ENCODE measurements at places on chromosomes 13 and 19.
A peak's percentile ranks its signal among the peaks of the same experiment; 100 is the strongest.

GRCh38 chr13:27500806-27501534 is 50.6 kb upstream of the MTIF3 start:
- no peak for DNase-seq

- no peak for DNase-seq
These were observed 3.9 kb upstream of the ZNF135 start for GRCh38 chr19:58054901-58055874.

GRCh38 chr13:112885782-112886268 is 83.2 kb upstream of the MCF2L start:
- DNase-seq = no peak

DNA sequence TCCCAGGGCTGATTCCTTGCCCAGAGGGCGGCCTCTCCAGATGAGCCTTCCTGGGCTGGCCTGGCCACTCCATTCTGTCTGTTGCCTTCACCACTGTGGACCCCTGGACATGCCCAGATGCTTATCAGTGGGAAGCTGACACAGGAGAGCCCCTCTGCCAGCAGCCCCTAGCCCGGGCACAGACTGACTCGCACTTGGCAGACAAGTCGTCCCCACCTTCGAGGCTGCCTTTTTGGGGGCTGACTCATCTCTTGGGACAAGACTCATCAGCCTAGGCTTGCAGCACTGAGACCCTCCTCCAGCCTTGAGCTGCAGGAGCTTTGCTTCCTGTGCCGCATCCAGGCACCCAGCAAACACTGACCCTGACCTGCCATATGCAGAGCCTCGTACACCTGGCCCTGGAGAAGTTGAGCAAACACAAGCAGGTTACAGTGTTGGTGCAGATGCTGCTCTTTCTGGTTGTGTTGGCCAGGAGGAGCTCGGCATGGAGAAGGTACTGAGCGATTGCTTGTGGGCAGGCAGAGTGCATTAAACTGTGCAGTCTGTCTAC is 8.1 kb downstream of the CHST8 start:
- DNase-seq = no peak

DNA sequence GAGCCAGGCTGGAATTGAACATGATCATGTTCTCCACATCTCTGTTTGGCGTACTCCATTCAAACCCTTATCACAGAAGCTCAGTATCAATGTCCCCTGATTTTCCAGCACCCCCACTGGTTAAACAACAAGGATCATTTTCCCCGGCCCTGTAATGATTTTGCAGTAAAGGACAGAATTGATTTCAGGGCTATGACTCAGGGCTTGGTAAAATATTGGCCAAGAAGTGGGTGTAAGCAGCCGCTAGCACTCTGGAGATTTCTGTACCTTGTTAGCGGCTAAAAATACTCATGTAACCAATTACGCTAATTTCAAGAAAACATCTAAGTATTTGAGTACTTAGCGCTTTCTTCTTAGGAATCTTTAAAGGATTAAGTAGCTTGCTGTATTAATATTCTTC is 69.5 kb upstream of the FNDC3A start:
- DNase-seq = no peak

- DNase-seq = no peak
These were observed 150.9 kb downstream of the RFC3 start for GRCh38 chr13:33968520-33969507.

GRCh38 chr13:46402178-46402577 is 15.1 kb upstream of the RUBCNL start:
- DNase-seq = no peak

GRCh38 chr19:5951338-5951861 is 26.5 kb downstream of the RANBP3 start:
- DNase-seq = peak; percentile 76

- DNase-seq = no peak
These were observed 32.2 kb upstream of the TPT1 start for GRCh38 chr13:45373162-45373547.

DNA sequence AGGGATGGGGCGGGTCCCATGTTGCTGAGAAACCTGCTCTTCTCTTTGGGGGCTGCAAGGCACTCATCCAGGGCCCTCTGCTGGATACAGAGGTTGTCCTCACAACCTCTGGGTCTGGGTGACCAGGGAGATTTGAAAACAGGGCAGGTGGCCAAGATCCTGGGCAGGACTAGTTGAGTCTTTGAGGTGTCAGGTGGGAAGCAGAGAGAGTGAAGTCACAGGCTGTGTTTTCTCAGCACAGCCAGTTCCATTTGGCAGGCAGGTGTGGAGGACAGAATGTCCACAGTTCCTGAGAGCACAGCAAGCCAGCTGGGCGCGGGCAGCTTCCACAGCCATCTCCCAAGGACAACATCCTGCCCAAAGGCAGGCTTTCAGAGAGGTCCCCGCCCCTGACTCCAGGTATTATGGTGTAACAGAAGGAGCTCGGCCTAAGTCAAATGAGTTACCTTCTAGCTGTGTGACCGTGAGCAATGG is 118.8 kb downstream of the NUFIP1 start:
- DNase-seq = no peak

DNA sequence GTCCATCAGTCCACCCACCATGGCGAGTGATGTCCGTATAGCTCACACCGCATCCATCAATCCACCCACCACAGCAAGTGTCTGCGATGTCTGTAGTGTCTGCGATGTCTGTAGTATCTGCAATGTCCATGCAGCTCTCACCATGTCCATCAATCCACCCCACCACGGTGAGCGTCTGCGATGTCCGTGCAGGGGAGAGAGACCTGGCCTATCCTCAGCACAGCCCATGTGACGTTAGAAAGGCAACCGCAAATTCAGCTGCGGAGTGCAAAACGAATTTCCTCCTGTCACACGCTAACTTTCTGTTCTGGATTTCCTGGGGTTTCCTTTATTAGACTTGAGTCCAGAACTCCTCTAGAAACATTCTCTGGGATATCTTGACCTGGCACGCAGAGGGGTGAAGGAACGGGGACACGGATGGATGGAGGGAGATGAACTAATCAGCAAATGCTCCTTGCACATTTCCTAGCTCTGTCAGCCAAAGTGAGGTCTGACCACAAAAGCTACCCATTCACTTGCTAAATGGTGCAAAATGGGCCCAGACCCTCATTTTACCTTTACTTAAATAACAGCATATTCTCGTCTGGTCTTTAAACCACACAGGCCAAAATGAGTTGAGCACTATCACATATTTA is 18.3 kb downstream of the RASA3 start:
- no peak for DNase-seq

DNA sequence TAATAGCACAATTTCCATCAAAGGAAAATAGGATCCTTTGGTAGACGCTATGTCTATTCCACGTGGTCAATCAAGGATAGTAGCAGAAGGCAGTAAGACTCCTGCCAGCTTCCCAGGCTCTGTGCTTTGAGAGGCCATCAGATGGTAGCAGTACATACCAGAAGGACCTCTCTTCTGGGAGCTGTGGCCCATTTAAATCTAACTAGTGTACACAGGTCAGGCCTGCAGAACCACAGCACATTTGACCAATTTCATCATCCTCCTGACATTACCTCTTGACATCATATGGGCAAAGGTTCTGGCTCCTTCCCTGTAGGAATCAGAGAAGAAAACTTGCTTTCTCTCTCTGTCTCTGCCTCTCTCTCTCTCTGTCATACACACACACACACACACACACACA is 229.6 kb upstream of the HTR2A start:
- DNase-seq = no peak

DNA sequence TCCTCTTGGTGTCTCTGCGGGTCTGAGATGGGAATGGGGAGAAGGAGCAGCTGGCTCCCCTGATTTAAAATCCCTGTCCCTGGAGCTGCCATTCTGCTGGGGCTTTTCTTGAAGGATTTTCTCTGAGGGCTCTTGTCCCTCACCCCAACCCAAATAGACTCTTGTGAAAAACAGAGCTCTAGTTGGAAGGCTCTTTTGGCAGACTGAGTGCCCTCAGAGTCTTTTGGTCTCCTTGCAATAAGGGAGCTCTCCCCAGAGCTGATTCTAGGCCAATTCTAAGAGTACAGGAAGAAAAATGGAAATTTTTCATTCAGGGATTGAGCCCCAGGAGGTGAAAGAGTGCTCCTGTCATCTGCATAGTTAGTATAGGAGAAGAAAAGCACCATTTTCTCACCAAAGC is 238.3 kb downstream of the COG6 start:
- peak; percentile 22 for DNase-seq

DNA sequence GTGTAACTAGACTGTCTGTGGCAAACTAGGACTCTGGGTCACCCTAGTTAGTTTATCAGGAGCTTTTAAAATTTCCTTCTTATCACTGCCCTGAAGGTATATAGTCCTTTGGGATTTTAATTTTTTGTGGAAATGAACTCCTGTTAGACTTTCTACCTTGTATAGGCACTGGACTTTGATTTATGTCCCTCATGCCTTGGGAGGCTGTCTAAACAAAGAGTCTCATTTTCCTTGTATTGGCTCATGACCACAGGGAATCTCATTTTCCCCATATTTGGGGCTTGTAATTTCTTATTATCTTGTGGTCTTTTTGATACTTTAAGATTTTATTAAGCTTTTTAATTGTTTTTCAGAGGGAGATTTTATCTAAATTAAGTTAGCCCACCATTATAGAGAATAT is 21.4 kb downstream of the KCTD4 start:
- DNase-seq = no peak

GRCh38 chr13:78098249-78098648 is 179.6 kb upstream of the EDNRB start:
- DNase-seq = no peak

DNA sequence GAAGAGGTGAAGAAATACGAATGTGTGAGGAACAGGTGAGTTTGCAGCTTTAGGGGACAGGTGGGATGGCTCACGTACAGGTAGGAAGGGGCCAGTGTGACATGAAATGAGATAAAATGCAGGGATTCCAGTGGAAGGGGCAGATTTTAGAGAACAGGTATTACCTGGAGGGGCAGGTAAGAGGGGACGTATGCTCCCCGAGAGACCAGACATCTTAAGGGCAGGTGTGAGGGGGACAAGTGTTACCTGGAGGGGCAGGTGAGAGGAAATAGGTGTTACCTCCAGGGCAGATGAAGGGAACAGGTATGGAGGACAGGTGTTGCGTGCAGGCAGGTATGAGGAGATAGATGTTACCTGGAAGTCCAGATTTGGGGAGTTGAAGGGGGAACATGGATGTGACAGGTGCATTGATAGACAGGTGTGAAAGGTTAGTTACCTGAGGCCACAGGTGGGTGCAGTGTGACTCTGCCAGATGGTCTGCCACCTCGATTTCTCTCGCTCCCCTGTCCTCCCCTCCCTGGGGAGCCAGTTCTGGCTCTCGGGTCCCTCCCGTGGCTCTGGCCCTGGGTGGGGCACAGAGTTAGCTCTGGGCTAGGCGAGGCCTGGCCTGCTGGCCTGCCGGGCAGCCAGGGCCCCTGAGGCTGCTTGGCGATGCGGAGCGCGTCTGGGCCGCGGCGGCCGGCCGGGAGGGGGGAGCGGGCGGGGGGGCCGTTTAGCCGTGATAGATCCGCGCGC is 2.1 kb downstream of the ERFL start:
- no peak for DNase-seq

- DNase-seq = no peak
These were observed 182.7 kb upstream of the CSNK1A1L start for GRCh38 chr13:37288057-37288720.

GRCh38 chr13:23509781-23510543 is 60.2 kb upstream of the TNFRSF19 start:
- DNase-seq = peak; percentile 26

GRCh38 chr13:26988059-26988769 is 183.4 kb downstream of the USP12 start:
- DNase-seq = no peak

- no peak for DNase-seq
These were observed 254.1 kb upstream of the RXFP2 start for GRCh38 chr13:31485183-31485582.

DNA sequence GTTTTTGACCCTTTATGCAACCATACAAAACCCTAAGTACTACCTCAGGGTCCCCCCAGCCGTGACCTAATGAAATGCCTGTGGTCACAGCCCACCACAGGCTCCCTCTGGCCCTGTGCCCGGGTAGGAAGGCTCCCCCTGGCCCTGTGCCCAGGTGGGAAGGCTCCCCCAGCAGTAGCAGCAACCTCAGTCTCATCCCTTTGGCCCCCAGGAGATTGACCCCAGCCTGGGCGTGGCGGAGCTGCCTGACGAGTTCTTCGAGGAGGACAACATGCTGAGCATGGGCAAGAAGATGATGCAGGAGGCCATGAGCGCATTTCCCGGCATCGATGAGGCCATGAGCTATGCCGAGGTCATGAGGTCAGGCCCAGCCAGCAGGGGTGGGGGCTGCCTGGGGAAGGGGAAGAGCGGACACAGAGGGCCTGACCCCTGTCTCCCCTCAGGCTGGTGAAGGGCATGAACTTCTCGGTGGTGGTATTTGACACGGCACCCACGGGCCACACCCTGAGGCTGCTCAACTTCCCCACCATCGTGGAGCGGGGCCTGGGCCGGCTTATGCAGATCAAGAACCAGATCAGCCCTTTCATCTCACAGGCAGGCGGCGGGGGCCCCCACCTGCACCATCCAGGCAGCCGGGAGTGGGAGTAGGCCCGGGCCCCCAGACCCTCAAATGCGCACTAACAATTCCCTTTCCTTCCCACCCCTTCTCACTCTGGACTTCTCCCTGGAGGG is 6.3 kb upstream of the BEST2 start:
- DNase-seq = no peak

DNA sequence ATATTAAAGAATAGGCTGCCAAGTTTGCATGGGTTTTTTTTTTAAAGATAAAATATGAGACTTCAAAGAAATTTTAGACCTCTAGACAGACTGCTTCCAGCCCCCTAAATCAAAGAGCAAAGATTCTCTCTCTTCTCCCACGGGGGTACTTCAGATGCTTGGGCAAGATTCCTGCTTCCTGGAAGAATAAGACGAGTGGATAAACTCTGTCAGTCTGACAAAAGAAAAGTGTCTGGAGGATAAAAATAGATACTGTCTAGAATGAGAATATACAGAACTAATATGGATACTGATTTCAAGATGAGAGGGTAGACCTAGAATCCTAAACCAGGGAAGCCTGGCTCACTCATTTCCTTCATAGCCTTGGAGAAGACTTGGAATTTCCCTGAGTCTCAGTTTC is 435.1 kb downstream of the FOXO1 start:
- DNase-seq = no peak

DNA sequence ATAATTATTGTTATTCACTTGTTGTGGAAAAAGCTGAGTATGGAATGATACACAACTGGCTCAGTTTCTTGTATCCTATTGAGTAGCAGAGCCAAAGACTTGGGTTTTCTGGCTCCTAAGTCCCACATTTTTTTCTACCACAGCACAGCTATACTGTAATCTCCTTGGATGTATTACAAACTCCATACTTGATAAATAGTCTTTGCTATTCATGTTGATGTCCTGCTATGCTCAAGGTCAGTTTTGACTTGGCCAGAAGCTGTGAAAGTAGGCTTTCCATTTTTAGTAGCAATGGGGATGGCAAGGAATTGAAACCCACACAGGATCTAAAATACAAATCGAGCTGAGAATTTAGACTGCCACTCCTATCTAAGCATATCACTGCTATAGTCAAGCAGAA is 79.1 kb downstream of the B3GLCT start:
- DNase-seq = no peak

Data from Karpas-422 (cell line).